ENCODE measurements at places on chromosomes 12 and 14.

- no peak for DNase-seq
Measured at GRCh38 chr12:92341065-92341668, 195.5 kb upstream of the BTG1 start.

DNA sequence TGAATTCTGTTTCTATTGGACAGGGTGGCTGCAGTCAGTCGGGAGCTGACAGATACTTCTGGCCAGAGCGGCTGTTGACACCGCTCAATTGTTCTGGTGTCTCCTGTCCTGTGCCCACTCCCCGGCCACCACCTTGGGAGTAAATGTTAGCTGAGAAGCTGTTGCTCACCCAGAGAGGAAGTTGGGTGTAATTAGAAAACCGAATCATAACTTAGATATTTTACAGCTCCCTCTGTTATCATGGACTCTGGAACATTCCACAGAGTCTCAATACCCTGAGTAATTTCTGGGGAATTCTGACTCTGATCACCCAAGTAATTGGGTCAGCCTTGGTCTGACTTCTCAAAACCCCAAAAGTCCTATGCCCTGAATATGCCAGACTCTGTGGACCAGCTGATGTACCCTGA is 58.3 kb upstream of the RFLNA start:
- DNase-seq: no peak

GRCh38 chr14:54882521-54882920 is 20.1 kb downstream of the GCH1 start:
- no peak for DNase-seq

DNA sequence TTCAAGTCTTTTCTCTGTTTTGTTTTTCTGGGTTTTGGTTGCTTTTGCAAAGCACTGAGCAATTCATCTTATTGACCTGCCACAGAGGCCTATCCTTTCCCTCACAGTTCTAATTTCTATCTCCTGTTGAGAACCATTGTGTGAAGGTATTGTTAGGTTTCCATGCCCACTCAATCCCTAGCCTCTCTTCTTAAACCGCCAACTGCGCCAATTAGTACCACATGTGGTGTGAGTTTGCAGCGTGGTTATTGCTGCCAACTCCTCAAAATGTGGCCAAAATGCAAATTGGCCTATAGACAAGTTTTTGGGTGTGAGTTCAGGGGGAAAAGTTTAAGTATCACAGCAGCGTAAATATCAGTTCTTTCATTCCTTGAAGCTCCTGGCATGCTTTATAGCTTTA is 232.6 kb downstream of the FLRT2 start:
- peak; percentile 88 for DNase-seq

- DNase-seq: no peak
Measured at GRCh38 chr12:78559886-78560285, 304.7 kb upstream of the SYT1 start.

DNA sequence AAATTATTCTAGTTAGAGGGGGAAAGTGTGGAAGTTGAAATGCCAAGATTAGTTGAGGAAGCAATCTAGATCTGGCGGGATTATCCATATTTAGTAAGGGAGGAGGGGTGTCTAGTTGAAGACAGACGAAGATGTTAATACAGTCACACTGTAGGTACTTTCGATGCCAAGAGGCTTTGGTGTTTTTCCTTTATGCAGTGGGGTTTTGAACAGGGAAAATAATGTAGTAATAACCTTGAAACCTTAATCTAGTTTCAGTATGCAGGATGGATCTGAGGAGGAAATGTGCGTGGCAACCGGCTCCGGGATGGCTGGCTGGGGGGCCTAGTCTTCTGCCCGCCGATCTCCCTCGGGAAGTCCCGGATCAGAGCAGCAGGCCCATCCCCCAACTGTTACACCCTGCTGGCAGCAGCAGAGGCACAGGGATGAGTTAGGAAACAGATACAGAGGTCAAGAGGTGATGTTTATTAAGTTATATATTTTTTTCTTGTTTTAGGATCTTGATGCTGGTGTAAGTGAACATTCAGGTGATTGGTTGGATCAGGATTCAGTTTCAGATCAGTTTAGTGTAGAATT is 27.4 kb downstream of the MDM2 start:
- DNase-seq: no peak

DNA sequence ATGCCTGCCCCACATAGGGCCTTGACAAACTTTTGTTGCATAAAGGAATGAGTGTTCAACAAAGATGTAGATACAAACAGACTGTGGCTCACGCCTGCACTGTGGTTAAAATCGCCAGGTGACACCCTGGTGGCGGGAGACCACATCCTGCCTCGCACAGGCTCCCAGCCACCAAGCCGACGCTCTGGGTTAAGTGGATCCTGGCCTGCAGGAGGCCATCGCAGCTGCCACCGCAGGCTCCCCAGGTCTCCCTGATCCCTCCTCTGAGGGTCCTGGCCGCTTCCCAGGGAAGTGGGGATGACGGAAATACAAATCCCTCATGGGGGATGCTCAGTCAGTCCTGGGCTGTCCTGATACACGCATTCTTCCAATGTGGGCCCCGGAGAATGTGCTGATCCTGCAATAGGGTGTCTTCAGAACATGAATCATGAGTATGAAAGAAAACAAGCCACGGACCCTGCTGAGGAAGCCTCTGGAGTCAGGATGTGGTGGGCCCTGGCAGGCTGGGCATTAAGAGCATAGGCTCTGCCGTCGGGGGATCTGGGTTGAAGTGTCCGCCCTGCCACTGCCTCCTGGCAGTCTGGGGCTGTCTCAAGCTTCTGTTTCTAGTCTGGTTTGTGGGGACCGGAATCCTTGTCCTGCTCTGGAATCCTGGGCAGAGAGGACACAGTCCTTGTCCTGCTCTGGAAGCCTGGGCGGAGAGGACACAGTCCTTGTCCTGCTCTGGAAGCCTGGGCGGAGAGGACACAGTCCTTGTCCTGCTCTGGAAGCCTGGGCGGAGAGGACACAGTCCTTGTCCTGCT is 53.5 kb upstream of the BEGAIN start:
- no peak for DNase-seq

GRCh38 chr14:95388699-95389098 is 69.0 kb upstream of the CLMN start:
- DNase-seq: no peak

GRCh38 chr14:104307246-104307626 is 168.8 kb downstream of the KIF26A start:
- DNase-seq: no peak

- no peak for DNase-seq
Measured at GRCh38 chr14:92352158-92352985, 29.4 kb downstream of the SLC24A4 start.

DNA sequence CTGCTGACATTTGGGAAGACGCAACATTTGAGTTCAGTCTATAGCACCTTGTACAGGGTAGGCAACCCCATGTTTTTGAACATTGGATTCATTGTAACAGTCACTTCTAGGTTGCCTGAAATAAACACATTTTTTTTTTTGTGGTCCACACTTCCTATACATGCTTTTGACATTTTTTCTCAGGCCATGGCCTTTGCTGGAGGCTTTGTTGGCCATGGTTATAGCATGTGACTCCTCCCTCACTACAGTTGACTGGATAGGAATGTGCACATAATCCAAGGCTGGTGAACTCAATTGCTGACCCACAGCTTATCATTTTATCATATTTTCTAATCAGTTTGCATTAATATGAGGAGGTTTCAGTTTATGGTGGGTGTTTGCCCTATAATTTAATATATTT is 60.6 kb downstream of the TMEM117 start:
- DNase-seq: no peak

GRCh38 chr14:100849115-100849781 is 23.3 kb downstream of the MEG3 start:
- no peak for DNase-seq

DNA sequence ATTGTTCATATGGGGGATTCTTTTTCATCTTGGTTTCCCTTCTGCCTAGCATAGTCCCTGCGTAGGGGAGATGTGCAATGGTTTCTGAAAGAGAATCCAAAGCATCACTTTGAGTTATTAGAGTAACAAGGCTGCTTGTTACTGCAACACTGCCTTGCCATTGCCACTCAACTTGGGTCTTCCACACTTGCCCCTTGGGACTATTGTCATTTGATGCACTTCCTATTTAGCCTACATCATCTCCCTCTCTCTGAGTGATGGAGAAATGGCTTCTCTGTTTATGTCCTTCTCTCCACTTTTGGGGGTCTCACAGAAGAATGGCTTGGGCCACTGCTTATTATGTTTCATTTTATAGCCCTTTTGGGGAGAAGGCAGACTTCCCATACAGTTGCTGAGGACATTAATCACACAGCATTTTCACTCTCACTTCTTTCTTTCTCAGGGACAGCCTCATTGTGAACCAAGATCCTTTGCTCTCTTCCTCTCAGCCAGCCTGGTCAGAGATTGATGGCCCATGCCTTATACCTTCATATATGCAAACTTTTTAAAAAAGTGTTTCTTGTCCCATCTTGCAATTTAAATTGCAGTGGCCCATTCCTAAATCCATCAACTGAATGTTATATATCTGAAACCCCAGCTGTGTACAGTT is 50.8 kb upstream of the POC1B start:
- DNase-seq: no peak

DNA sequence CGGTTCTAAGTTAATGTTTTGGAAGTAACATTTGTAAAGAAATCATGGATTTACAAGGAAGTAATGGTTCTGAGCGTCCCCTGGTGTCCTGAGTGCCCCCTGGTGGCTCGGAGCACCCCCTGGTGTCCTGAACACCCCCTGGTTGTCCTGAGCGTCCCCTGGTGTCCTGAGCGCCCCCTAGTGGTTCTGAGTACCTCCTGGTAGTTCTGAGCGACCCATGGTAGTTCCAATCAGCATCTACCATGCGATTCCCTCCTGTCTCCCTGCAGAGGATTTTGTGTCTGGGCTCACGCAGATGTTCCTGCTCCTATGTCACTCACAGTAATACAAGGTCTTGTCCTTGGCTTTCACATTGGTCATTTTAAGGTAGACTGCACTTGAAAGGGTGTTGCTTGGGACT is 1352.9 kb downstream of the TMEM121 start:
- no peak for DNase-seq

- no peak for DNase-seq
Measured at GRCh38 chr14:33848706-33849454, 102.0 kb downstream of the EGLN3 start.

DNA sequence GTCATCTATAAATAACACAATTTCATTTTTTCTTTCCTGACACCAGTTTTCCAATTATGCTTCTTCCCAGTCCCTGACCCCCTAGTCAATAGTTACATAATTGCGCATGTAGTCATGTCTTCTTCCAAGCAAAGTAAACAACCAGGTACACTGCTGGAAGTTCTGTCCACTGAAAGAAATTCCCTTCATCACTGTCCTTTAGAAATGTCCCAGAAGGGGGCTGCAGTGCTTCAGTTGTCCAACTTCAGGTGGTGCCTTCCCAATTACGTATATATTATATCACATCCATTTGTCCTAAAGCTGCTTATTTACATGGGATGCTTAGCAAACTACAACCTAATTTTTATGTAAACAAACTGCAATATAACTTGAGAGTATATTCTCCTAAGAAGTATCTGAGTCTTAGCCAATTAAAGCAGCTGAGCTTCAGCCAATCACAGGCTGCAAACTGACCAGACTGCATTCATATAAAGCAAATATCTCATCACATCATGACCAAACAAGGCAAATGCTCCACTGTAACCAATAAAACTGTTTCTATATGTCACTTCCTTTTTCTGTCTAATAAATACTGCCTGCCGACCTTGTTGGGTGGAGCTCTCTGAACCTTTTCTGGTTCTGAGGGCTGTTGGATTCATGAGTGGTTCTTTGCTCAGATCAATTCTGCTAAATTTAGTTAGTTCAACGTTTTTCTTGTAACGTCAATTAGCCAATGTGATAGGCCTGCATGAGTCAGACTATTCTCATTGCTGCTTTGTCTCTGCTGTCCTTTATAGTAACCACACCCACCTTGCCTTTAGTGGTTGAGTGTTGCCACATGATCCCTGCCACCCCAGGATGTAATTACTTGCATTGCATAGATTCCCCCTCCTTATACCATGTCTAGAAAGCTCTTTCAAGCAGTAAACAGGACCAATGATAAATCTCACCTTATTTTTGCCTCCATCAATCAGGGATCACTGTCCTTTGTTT is 239.3 kb downstream of the ALG10B start:
- no peak for DNase-seq

All from NCI-H2081 treated with DMSO at 0.1 percent for 48 hours (cell line).